ENCODE measurements at places on chromosomes 3 and 15.

GRCh38 chr15:95499397-95499796 is 831.1 kb upstream of the NR2F2 start:
- DNase-seq, result no peak

DNA sequence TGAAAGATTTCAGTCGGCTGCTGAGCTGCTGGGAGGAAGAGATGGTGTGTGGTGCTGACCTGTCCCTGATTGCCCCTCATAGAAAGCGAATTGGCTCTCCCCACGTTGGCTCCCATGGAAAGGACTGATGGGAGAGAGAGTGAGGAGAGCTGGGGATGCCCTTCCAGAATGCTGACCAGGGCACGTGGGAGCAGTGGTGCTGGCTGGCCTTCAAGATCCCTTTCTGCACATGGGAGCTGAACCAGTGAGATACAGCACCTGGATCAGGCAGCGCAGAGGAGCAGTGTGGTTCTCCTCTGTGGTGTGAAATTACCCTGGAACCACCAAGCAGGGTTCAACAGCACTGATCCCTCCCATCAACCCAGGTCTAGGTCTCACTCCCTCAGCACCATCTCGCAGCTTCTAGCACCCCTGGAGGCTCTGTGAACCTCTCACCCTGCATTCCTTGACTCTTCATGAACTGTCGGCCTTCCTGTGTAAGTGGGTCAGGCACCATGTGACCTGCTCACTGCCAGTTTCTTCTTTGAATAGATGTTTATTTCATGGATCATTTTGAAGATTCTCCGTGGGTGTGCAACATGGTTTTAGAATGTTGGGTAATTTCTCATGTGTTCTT is 55.7 kb downstream of the CACNA1D start:
- no peak for DNase-seq

- no peak for DNase-seq
Measured at GRCh38 chr15:40932156-40932555, 3.0 kb downstream of the DLL4 start.

DNA sequence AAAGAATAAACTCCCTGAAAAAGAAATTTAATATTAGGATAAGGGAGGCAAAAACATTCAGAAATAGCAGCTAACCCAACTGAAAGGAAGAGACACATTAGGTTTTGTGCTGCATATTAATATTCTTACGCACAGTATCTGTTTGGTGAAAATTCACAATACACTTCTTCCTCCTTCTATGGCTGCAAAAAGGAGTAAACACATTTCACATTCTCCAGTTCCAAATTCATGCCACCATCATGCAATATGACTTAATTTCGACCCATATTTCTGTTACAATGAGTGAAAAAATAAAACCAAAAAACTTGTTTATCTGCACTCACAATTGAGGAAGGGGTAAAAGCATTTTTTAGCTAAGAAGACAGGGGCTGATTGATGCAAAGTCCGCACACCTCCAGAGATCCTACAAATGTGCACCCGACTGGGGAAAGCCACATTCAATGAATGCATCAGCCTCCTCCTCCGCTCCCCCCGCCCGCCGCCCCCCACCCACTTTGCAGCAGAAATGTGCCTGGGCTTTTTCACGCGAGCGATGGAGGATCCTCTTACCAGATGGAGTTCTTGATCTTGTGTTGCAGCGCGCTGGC is 1.0 kb downstream of the RFX7 start:
- no peak for DNase-seq

DNA sequence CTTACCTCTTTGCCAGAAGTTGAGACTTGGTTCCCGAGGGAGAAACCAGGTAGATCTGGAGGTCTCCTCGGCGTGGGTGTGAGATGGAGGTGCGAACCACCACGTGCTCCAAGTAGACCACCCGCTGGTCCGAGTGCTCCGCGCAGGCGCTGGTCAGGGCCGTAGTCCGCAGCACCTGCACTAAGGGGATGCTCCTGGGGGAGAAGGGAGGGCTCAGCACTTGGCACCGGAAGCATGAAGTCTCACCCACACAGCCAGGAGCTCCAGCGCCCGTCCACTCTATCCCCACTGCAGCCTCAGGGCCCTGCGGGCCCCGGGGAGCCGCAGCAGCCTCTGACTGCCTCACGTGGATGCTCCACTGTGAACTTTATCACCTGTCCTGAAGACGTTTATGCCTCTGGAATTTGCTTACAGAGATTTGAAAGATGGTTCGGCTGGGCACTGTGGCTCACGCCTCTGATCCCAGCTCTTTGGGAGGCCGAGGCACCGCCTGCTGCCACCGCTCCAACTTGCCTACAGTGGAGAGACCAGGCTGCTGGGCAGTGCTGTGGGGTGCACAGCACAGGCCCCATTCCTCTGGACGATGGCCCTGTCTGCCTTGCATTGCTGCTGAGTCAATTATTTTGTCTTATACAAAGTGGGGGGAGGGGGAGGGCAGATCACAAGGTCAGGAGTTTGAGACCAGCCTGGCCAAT is 75.4 kb upstream of the SNRPA1 start:
- no peak for DNase-seq

GRCh38 chr3:51997935-51998596 is 2.4 kb upstream of the RPL29 start:
- no peak for DNase-seq

- no peak for DNase-seq
Measured at GRCh38 chr15:101614001-101614585, 38.1 kb downstream of the TM2D3 start.

- DNase-seq, result no peak
Measured at GRCh38 chr3:15953841-15954240, 156.1 kb upstream of the ANKRD28 start.

Data from AG20443 (cell line).